Naive thymus-derived CD4-positive, alpha-beta T cell (primary cell): ENCODE measurements at places on chromosomes 2 and 18.

DNA sequence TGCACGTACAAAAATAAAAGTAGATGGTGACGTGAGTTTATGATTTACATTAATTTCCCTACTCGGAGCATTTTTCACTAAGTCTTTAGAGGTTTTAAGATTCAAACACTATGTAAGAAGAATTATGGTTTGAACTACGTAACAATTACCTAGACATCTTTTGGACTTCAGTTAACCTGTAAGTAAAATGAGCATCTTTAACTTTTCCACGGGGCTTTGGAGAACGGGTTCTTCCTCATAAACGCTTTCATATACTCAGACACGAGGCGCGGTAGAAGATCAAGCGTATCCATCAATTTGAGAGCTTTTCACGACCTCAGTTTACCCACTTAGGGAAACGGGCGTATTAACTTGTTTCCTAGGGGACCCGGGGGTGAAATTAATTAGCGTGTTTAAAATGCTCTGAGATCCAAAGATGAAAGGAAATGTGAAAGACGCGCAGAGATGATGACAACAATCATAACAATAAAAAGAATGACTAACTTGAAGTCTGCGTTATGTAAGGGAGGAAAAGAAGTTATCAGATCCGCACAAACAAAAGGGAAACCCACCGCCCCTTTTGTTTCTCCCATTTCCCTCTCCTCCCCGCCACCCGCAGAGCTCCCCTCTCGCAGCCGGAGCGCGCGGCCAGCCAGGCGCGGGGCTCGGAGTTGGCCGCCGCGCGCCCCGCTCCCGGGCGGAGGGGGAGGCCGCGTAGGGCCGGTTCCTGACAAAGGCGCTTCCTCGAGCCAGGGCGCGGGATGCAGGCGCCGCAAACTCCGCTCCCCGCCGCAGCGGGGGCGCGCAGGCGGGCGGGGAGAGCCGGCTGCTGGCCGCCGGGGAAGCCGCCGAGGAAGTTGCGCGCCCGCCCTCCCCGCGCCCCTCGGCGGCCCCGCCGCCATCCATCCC lies 807 bp downstream of the PELI1 start:
- DNase-seq: peak; percentile 58

GRCh38 chr18:61196750-61197149 lies 136.5 kb upstream of the CDH20 start:
- no peak for DNase-seq

DNA sequence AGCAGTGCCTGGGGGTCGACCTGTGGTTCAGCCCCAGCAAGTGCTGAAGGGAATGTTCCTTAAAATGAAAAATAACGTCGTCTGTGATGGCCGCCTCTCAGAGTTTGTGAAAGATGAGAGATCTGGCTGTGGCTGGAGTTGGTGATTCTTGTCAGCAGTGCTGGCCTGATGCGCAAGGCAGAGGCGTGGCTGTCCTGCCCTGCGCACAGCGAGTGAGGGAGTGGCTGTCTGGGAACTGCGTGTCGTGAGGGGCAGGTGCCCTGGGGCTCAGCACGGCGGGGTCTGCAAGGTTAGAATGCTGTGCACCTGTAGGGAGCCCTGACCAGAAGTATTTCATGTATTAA lies 8.8 kb downstream of the NFATC1 start:
- no peak for DNase-seq

- no peak for DNase-seq
Measured at GRCh38 chr2:44964752-44965236, 23.3 kb downstream of the SIX3 start.

DNA sequence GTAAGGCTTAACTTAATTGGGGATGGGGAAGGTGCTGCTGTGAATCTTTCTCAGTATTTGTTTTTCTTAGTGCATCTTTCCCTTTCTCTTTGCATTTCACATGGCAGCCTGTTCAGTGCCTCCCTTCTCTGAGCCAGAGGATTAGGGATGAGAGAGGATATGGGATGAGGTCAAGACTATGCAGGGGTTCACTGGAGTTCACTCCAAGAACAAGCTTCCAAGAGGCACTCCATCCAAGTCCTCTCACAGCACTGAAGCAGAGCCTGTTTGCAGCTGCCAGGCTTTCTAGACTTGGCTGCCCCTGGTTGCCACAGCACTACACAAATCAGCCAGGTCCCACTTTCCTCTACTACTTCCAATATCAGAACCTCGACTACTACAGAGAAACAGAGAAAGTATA lies 80.3 kb upstream of the GYPC start:
- no peak for DNase-seq

DNA sequence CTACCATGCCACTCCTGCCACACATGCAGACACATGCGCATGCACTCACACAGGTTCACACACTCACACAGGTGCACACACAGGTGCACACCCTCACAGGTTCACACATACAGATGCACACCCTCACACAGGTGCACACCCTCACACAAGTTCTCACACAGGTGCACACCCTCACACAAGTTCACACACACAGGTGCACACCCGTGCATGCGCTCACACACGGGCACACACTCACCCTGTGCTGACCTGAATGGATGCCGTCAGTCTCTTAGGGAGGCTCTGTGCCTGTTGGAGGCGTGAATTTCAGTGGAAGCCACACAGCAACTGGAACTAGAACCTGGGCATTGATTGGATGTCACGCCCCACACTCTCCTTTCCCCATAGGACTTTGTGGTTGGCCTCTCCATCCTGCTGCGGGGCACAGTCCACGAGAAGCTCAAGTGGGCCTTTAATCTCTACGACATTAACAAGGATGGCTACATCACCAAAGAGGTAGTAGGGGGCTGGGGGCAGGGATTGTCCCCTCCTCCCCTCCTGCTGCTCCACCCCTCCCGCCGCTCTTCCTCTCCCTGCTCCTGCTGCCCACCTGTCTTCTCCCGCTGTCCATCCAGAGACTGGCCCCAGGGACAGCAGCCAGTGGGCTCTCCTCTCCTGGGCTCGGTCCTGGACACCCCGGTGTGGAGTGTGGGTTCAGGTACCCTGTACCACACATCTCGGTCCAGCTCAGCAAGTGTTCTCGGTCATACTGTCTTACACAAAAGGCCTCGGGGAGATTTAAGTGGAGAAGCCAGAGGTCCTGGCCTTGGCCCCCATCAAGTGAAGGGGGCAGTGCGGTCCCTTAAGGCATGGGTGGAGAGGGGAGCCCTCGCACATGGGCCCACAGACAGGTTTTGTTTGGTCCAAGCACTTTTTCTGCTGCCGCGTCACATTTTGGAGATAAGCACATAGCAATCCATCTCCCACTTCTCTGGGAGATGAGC lies 21.0 kb upstream of the FAHD2A start:
- no peak for DNase-seq
